Adrenal gland (tissue), 19 donors: ENCODE measurements at places on chromosomes 5 and 9. TPM values are rescaled to one million over a fixed set of nuclear protein-coding genes. Genes with fewer than 3 reads are reported as not detected.

The CCT5 gene
- 126 TPM for polyA plus RNA-seq

The LRRC19 gene
- not detected for polyA plus RNA-seq

The PKD2L2 gene
- polyA plus RNA-seq: 0.66 TPM

The FGF1 gene
- polyA plus RNA-seq: 0.64 TPM

The DOCK8 gene
- polyA plus RNA-seq: 110 TPM

The IFNA2 gene
- polyA plus RNA-seq: not detected

The FIBCD1 gene
- 26.6 TPM for polyA plus RNA-seq
